RPMI8226 (cell line): ENCODE measurements at places on chromosomes 4 and X.

GRCh38 chrX:152928761-152929400 is 31.0 kb downstream of the ZNF185 start:
- no peak for DNase-seq

- no peak for DNase-seq
Measured at GRCh38 chr4:3251691-3252479, 2.9 kb downstream of the MSANTD1 start.

DNA sequence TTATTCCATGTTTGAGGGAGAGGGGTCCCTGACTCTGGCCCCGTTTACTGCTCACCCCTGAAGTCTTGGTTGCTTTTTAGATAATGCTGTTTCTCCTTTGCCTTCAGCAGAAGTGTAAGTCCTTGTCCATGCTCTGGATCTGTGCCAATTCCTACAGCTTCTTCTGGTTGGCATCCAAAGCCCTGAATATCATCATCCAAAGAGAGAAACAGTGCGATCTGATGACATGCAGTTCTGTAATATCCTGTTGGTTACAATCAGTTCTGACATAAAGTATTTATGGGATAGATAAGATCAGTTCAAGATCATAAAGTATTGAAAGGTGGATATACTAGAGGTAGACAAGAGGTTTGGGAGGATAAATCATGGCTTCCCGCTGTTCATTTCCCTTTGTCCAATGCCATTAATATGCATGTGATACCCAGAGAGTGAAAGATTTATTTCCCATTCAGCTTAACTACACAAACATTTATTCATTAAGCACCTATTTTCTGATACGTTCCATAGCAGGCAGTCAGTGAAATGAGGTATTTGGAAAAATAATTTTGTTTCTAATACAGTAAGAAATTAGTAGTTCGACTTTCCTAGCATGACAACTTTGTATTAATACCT is 53.2 kb upstream of the TMEM150C start:
- no peak for DNase-seq

DNA sequence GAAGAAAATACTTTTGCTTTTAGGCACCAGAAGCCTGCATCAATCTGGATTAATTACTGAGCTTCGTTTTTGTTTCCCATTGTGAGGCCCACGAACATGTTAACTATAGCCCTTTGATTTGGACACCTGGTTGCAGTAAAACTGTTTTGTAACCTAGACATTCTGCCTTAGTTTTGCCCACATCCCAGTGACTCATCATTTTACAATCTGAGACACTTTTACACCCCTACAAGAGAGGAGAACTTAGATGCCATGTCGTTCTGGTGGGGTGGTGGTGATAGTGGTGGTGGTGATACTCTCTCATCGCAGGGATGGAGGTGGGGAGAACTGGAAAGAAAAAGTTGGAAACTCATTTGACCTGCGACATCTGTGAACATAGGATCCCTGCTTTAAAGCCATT is 1257.2 kb downstream of the ADGRL3 start:
- DNase-seq: no peak

DNA sequence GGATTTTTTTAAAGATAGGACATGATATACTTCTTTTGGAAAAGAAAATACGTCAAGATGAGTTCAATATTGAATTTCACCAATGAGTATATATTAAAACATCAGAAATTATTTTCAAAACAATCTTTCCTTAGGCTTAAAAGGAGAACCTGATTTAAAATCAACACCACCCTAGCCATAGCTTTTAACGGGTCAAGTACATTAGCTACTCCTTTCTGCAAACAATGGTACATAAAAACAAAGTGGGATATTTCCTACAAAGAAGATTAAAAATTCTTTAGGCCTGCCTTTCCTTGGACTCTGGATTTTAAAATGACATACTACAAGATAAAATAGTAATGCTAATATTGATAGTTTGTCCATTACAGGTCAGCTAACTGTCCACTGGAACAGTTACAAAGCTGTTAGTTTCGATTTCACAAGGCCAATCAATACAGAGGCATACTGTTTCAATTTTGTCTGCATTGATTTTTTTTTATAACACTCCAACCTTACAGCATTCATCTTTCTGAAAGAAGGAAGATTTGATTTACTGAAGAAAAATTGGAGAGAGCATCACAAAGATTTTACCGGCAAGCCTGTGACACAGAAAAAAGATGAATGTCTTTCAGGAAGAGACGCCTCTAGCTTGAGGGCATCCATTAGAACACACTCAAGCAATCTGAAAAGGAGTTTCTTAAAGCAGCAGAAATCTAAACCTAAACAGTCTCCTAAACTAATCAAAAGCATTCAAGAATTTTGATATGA is 97.2 kb downstream of the MAB21L2 start:
- no peak for DNase-seq

- DNase-seq: no peak
Measured at GRCh38 chrX:133120406-133120805, 23.5 kb upstream of the USP26 start.

DNA sequence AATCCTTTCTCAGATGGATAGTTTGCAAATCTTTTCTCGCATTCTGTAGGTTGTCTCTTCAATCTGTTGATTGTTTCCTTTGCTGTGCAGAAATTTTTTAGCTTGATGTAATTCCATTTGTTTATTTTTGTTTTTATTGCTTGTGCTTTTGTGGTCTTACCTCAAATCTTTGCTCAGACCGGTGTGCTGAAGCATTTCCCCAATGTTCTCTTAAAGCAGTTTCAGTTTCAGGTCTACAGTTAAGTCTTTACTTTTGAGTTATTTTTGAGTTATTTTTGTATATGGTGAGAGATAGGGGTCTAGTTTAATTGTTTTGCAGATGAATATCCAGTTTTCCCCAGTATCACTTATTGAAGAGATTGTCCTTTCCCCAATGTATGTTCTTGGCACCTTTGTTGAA is 18.2 kb upstream of the SLC25A14 start:
- peak; percentile 31 for DNase-seq

DNA sequence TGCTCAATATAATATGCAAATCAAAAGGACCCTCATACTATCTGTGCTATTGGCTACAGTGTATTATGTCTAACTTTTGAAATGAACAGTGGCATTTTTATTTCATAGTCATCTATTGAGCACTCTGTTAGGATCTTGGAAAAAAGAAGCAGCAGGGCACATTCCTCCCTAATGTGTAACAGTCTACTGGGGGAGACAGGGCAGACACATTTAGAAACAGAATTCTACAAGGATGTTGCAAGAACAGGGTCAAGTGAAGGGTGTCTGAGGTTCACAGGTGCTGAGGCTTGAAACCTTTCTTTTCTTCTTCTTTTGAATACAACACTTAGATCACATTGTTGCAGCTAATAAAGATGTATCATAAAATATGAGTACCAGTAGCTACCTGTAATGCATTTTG is 129.7 kb upstream of the SLC4A4 start:
- DNase-seq: no peak

DNA sequence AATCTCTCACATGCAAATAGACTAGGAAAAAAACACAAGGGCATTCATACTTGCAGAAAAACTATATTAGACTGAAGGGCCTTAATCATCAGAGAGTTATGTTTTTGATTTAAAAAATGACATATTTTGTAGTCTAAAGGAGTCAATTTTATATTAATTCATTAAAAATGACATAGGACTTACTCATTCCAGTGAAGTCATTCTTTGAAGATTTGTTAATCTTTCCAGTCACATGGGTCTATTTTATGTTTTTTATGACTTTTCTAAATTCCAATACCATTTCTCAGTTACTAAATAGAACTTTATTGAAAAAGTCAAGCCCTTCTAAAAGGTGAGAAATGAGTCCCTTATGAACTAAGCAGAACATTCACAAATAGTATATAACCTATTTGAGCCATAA is 743.8 kb upstream of the INTU start:
- no peak for DNase-seq

- no peak for DNase-seq
Measured at GRCh38 chr4:11701966-11702725, 273.5 kb upstream of the HS3ST1 start.

- no peak for DNase-seq
Measured at GRCh38 chrX:13287816-13288215, 32.0 kb downstream of the ATXN3L start.

DNA sequence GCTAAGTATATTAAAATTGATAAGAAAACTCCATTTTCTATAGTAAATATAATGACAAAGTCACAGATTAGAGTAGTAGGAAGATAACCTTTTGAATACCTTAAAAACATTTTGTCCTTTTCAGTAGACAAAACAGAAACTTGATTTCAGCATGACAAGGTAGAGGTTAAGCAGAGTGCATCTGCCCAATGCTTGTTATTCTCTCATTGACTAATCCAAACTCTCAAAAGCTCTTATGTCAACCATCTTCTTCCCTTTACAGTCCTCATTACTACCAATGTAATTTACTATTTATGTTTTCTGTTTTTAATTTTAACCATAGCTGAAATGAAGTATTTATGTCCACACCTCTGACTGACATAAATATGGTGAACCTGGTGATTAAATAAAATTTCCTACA is 11.1 kb downstream of the NIPAL1 start:
- DNase-seq: no peak

DNA sequence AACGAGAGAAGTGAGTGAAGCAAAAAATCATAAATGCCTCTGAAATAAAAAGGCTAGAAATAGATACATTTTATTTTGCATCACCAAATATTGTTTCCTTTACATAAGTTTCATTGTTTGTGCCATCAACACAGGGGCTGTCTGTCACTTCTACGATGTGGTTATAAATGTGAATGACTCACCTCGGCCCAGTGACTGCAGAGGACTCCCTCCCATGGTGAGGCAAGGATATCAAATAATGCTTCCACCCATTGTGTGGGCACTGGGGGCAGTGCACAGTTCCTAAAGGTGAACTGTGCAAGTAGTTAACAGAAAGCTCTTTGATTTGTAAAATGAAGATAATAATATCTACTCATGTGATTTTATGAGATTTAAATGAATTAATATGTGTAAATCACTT is 230.3 kb upstream of the NEIL3 start:
- DNase-seq: no peak

GRCh38 chrX:122703762-122704161 is 480.3 kb upstream of the GRIA3 start:
- no peak for DNase-seq

- no peak for DNase-seq
Measured at GRCh38 chr4:102579794-102580462, 78.8 kb downstream of the NFKB1 start.

DNA sequence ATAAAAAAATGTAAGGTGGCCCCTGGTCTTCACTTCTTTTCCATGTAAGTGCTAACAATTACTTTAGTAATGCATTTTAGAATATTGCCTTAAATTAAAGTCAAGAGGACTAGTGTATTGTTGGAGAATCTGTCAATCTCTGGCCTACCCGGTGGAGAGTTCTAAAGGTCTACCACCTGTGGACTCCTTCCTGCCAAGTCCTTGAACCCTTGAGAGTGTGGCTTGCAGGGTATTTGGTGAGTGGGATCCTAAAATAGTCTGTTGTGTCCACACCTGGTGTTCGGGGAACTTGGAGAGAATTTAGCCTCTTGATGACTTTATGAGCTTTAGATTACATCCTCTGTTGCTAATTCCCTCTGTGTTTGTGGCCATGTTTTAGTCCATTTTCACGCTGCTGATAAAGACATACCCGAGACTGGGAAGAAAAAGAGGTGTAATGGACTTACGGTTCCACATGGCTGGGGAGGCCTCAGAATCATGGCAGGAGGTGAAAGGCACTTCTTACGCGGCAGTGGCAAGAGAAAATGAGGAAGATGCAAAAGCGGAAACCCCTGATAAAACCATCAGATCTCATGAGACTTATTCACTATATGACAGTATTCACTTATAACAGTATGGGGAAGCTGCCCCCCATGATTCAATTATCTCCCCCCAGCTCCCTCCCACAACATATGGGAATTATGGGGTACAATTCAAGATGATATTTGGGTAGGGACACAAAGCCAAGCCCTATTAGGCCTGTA is 23.8 kb downstream of the DDIT4L start:
- no peak for DNase-seq

DNA sequence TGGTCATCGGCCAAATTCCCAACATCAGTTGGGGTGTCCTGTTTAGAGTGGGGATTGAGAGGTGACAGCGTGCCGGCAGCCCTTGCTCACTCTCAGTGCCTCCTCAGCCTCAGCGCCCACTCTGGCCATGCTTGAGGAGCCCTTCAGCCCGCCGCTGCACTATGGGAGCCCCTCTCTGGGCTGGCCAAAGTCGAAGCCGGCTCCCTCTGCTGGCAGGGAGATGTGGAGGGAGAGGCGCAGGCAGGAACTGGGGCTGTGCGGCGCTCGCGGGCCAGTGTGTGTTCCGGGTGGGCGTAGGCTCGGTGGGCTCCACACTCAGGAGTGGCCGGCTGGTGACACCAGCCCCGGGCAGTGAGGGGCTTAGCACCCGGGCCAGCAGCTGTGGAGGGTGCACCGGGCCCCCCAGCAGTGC is 7.1 kb upstream of the CENPU start:
- no peak for DNase-seq

- DNase-seq: no peak
Measured at GRCh38 chr4:123676071-123676889, 279.7 kb downstream of the SPRY1 start.

GRCh38 chr4:174217273-174218126 is 66.0 kb downstream of the FBXO8 start:
- no peak for DNase-seq

DNA sequence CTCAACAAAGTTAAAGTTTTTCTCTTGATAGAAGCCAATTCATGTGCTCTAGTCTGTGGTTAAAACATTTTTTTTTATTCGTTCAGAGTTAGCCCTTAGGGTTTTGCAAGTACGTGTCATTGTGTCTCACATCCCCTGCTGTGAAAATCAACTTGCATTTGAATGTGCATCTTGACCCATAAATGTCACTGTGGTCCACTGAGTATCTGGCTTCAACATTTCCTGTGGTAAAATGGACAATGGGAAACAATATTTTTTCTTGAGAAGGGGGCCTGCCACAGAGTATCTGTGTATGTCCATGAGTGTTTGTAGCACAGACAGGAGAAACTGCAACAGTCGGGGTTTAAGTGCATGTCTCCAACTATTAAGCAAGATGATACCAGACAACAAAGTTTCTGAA is 554.8 kb upstream of the TENM3 start:
- DNase-seq: no peak

DNA sequence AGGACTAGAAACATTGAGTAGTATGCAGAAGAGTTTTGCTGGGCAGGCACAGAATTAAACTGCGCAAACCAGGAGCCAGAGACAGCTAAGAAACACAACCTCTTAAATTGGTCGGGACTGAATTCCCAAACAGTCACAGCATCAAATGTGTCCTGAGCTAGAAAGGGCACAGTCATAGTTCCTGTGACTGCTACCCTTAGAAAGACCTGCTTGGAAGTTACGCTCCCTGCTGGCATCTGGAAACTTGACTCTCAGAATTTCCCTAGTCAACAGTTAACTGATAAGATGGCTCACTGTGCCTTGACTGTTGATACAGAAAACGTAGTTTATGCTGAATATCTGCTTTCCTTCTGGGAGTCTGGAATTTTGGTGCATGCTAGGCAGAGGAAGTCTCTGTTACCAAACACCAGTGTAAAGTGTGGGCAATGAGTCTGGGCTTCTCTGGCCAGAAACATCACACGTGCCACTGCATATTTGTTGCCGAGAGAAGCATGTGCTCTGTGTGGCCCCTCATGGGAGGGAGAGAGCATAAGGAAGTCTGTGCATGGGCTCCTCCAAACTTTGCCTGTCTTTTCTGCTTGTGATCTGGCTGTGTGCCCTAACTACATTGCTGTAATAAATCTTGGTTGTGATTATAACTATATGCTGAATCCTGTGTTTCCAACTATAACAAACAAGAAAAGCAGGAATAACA is 11.6 kb upstream of the EOLA2 start:
- no peak for DNase-seq

GRCh38 chr4:79257953-79258613 is 67.8 kb downstream of the NAA11 start:
- no peak for DNase-seq

- DNase-seq: no peak
Measured at GRCh38 chr4:165991325-165992180, 118.5 kb downstream of the TLL1 start.
